ENCODE measurements at places on chromosomes 4 and X.

DNA sequence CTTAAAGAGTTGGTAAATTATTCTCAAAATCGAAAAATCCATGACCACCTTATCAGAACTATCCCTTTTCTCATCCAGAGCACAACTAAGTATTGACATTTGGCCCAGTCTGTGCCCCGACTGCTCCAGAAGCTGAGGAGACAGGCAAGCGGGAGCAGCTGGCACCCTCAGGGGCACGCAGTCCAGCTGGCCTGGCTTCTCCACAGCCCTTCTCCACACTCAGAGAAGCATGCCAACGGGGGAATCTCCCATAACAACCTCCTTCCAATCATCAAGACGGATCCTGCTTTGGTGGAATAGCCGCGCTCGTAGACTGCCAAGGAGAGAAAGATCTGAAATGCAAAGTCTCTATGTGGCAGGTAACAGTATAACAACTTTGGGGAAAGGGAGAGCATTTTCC lies 85.4 kb downstream of the AFAP1 start:
- DNase-seq, result no peak

DNA sequence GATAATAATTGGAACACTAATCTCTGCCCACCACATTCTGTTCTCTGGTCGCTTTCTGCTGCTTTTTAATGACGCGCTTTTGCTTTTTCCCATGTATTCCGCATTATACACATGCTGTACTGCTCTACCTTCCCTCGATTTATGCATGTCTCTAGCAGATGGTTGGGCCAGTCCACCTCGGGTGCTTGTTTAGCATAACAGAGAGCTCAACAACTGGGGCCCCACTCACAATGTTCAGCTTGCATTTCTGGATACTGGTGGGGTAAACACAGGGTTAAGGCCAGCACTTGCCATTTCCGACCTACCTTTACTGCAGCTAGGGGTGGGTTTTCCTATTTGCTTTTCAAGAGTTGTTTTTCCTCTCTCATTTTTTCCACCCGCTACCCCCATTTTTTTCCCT lies 255.8 kb downstream of the SOX3 start:
- DNase-seq, result no peak

DNA sequence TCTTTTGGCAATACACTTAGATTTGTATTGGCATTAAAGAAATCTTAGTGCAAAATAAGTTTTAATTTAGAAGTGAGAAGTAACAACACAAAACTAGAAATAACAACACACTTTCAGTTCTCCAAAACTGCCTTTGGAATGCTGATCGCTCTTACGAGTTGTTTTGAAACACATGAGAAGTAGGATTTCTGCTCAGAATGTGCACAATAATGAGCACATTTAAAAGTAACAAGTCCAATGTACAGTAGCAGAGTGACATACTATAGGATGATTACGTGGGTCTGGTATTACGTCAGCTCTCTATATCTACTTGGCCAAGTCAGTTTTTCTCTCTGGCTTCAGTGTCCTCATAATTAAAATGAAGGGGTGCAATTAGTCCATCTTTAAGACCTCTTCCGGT lies 164.8 kb downstream of the CHM start:
- DNase-seq, result no peak

DNA sequence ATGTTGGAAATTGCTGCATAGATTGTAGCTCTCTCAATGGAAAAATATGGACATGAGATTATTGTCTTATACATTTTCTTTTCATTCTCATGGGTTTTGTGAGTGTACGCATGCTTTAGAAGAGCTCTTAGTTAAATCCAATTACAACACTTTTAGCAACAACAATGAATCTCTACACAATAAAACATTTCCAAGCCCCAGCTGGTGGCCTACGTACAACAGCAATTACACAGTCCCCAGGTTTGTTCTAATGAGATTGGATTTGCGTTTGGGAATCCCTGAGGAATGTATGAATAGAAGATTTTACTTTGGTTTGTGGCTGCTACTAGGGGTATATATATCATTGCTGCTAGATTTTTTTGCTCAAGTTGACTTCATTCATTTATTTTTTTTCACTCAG lies 98.6 kb downstream of the FHDC1 start:
- DNase-seq, result no peak

GRCh38 chrX:2715066-2715600 lies 24.0 kb downstream of the CD99 start:
- no peak for DNase-seq

DNA sequence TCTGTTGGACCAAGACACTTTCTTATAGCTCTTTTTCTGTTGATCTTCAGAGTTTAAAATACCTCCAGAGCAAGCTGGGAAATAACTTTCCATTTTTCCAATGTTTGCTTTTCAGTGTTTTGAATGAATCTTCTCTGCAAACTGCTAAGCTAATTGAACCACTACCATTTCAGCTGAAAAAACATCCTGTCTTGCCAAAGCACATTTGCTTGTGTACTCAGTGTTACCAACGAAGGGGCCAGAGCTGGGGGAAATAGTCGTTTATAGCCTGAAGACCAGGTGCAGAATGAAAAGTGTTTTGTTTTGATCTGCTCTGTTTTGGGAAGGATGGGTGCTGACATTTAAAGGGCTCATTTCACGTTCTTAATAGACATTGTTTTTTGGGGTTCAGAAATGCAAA lies 88.4 kb upstream of the CLNK start:
- DNase-seq, result no peak

DNA sequence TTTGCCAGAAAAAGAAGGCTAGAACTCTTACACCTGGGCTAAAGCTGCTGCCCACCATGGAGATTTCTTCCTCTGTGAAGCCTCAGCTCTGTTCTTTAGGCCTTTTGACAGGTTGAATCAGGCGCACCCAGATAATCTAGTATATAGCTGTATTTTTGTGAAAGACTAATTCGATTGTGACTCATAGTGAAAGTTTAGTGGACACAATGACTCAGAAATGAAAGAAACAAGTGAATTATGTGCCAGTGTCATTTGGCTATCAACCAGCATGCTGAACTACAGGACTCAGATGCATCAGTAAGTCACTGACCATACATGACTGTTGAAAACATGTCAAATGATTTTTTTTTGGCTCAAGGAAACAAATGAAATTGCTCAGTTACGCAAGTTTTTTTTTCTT lies 425.4 kb downstream of the SLITRK2 start:
- DNase-seq, result no peak

GRCh38 chr4:174753021-174753420 lies 76.0 kb downstream of the GLRA3 start:
- no peak for DNase-seq

GRCh38 chr4:4499438-4500123 lies 42.3 kb downstream of the STX18 start:
- no peak for DNase-seq

DNA sequence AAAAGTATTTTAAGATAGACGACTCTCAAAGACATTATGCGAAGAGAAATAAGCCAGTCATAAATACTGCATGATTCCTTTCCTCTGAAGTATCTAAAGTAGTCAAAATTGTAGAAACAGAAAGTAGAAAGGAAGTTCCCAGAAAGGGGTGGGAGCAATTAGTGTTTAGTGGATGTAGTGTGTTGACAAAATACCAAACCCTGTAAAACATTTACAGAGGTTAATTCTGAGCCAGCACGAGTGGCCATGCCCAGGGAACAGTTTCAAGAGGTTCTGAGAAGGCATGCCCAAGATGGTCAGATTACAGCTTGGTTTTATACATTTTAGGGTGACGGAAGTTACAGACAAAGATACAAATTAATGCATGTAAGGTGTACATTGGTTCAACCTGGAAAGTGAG lies 34.4 kb upstream of the SLC25A4 start:
- no peak for DNase-seq

DNA sequence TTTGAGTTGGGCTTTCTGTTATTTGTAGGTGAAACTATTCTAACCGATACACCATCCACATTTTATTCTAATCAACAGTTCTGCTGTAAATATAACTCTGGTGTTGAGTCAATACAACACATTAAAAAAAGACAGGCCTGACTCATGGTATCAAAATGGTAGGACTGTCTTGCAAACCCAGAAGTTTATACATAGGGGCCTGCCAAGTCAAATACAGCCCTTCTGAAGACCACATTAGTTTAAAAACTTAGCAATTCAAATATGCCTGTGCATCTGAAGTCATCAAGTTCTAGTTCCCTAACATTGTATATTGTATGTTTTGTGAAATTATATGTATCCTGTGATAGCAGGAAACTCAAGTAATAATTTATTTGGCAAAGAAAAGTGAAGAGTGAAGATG lies 24.4 kb upstream of the PDE5A start:
- DNase-seq, result no peak

DNA sequence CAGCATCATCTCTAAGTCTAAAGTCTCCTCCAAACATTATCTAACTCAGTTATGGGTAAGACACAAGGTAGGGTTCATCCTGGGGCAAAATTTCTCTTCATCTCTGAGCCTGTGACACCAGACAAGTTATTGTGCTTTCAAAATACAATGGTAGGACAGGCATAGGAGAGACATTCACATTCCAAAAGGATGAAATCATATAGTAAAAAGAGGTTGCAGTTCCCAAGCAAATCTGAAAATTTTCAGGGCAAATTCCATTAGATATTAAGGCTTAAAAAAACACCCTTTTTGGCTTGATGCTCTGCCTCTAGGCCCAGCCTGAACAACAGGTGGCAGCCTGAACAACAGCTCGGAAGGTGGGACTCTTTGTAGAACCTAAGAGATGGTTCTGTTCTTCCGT lies 448.3 kb upstream of the SLIT2 start:
- no peak for DNase-seq

GRCh38 chrX:44012484-44013096 lies 39.4 kb upstream of the NDP start:
- no peak for DNase-seq

DNA sequence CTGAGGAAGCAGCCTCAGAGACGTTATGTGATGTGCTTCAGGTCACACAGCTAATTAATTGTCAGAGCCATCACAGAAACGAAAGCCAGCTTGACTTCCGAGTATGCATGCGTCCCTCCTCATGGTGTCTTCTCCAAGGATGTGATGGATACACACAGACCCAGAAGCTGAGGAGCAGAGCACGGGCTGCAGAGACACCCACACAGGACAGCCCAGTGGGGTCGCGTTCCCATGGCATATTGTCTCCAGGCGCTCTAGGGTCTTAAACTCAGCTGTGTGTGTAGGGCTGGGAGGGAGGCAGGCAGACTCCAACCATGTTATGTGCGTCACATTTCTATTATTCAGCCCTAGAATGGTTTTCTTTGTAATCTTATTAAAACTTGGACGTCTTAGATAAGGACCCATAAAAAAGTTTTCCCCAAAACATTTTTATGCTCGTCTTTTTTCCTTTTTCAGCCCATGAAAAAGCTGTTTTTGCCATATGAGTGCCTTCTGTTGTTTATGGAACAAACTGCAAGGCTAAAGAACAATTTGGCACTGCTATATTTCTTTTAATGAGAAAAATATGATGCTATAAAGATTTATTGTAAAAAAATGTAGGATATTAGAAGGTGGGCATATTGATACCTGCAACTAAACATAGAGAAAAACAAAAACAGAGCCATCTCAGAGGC lies 48.5 kb downstream of the TENM3 start:
- DNase-seq, result no peak

DNA sequence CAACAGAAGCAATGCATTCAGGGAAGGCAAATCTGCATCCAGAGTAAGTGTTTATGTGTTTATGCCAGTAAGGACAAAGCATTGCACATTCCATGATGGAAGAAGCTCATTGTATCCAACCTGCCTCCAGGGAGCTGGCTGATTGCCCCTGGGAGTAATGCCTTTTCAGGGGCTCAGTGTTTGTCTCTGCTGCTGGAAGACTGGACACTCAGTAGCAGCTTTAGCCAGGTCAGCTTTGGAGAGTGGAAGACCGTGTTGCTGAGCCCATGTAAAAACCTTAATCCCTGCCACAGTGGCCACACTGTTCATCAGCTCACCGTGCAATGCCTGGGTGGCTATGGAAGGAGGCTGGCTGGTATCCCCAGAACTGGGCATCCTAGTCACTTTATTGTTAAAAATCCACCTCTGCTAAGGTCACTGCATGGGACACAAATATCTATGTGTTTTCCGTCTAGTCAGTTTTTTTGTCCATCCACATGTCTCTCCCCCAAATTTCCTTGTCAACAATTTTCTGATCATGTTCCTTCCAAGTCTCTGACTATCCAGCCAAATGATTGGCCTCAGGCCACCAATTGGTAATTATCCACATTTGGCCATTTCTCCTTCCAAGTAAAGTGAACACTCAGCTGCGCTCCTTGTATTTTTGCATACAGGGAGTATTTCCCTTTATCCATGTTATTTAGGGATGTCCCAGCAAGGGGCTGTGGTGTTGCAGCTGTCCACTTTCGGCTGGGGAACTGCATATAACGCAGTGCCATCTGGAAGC lies 2044.5 kb upstream of the AGA start:
- no peak for DNase-seq

DNA sequence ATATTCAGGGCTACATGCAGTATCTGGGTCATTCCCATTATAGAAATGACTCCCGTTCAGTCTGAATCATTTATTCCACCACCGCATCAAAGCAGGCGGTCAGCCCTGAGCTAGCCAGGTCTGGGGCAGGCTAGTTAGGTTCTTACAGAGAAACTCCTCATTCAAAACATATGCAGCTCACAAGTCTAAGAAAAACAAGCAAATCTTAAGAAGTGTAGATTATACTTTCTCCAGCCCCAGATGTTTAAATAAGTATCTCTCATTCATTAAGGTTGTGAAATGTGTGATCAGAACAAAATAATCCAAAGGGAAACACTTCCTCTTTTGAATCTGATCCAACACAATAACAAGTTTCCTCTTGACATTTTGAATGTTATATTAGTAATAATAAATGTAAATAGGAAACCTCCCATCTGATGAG lies 441.9 kb downstream of the INPP4B start:
- DNase-seq, result no peak

DNA sequence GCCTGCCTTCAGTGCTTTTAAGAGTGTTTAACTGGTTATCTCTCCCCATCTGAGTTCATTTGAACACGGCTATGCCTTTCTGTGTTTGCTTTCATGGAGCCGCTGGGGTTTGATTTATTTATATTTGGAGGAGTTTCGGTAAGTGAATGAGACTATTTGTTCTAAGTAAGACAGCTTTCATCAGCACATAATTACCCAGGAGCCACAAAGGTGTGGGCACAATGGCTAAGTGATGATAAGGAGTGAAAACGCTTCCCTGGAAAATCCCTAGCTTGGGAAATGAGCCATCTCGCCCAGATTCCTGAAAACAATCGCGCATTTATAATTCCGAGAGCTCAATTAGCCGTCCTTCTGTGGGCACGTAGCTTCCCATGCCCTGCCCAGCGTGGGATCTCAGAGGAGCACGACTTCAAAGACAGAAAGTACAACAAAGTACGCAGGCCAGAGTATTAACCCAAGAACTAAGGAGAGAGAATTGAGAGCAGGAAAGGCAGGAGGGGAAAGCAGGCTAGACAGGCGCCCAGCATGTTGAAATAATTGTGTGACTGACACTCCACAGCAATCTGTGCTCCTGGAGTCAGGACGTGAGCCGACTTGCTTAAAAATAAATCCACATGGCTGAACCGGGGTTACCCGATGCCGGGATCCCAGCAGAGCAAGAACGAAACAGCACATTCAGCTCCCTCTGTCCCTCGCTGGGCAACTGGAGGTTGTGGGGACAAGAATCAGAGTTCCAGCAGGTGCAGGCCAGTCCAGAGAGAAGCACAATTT lies 99.0 kb downstream of the DHRSX start:
- no peak for DNase-seq

- DNase-seq, result no peak
These were observed 179.5 kb upstream of the TBL1X start for GRCh38 chrX:9285342-9285771.
